H9 (cell line): ENCODE measurements at places on chromosomes 3 and 15.
A peak's percentile ranks its signal among the peaks of the same experiment; 100 is the strongest.

- DNase-seq: no peak
Measured at GRCh38 chr3:124962403-124962940, 27.9 kb upstream of the MUC13 start.

- no peak for DNase-seq
Measured at GRCh38 chr3:139897759-139898158, 37.2 kb upstream of the CLSTN2 start.

DNA sequence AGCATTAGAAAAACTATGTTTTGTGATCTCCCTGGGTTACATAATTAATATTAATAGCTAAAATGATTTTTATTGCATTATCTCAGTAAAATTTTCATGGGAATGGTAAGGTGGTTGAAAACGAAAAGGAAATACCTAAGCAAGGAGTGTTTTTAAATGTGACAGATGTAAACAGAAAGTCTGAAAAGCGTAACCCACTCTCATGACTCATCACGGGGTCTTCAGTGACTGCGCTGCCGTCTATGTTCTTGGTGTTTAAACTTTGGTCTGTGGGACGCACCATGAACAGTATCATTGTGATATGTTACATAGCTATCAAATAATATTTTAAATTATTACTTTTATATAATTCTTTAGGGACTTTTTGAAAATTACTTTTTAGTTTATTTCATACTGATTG is 19.8 kb downstream of the LRCH3 start:
- DNase-seq: no peak

DNA sequence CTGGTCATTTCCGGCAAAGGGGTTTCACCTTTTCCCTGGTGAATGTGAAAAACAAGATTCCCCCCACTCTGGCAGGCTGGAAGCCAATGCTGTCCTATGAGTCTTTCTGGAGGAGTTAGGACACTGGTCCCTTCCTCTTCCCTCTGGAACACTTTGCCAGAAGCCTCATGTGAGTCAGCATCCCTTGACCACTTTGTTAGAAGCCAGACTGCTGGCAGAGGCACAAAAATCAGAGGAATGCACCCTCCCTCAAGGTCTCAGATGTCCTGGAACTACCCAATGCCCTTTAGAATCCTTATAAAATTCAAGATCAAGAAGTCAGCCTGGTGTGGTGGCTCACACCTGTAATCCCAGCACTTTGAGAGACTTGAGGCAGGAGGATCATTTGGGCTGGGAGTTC is 26.6 kb downstream of the ITGB5 start:
- no peak for DNase-seq

DNA sequence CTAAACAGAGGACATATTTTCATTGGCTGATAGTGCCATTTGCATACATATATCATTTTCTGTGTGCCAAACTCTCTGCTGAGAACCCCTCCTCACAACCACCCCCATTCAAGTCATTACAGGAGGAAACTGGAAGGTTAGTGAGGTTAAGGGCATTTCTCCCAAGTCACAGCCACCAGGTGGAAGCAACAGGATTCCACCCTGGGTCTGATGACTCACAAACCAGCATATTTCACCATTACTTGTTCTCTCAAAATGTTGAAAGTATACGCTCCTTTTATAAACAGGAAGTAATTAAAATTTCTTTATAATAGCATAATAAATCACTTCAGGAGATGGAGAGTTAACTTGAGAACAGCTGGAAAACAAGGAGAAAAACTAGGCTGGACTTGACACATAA is 398.6 kb upstream of the WNT5A start:
- no peak for DNase-seq

DNA sequence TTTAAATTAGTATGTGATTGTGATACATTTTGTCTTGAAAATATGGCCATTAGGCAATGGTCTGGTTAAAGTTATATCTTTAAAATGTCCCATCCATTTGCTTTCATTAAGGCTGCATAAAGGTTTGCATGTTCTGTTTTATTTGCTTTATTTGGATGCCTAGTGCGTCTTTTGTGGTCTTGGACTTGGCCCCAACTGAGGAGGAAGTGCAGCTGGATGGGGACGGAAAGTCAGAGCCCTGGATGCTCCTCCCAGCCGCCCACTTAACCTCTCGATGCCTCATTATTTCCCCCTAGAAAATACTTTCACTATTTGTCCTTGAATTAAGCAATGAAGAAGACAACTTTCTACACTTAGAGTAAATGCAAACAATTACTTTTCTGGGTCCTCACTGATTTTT is 898.2 kb downstream of the MCTP2 start:
- no peak for DNase-seq

- DNase-seq: no peak
Measured at GRCh38 chr3:117218641-117219048, 509.1 kb downstream of the TUSC7 start.

DNA sequence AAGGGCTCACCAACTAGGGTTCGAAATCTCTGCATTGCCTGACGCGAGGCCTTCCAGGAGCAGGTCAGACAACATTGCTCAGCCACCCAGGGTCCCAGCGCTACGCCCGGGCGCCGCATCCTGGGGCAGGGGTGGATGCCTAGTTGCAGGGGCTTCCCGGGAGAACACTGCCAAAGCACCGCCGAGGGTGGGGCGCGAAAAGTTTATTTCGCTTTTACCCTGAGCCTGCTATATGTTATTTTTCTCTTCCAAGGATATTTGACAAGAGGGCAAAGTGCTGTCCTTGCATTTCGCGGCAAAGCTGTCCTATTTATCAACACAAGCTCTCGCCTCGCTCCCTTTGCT is 549 bp upstream of the SOX14 start:
- DNase-seq: peak; percentile 49

- no peak for DNase-seq
Measured at GRCh38 chr15:42819786-42820185, 82.9 kb upstream of the CDAN1 start.

DNA sequence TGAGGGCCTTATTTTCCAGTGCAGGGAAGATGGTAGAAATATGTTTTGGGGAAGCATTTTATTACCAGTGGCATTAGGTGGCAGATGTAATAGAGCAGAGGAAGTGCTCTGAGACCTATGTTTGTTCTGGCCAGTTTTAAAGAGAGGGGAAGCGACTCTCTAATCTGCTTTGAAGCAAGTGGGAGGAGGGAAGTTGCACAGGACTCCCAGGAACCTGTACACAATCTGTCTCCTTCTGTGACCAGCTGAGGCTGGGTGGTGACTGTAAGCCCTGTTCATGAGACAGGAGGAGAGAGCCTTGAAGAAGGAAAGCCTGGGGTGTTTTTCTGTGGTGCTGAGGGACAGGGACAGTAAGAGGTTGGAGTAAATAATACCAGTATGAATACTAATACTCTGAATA is 60.5 kb downstream of the LPP start:
- DNase-seq: no peak

- DNase-seq: no peak
Measured at GRCh38 chr3:146277953-146278631, 27.2 kb upstream of the PLSCR4 start.

DNA sequence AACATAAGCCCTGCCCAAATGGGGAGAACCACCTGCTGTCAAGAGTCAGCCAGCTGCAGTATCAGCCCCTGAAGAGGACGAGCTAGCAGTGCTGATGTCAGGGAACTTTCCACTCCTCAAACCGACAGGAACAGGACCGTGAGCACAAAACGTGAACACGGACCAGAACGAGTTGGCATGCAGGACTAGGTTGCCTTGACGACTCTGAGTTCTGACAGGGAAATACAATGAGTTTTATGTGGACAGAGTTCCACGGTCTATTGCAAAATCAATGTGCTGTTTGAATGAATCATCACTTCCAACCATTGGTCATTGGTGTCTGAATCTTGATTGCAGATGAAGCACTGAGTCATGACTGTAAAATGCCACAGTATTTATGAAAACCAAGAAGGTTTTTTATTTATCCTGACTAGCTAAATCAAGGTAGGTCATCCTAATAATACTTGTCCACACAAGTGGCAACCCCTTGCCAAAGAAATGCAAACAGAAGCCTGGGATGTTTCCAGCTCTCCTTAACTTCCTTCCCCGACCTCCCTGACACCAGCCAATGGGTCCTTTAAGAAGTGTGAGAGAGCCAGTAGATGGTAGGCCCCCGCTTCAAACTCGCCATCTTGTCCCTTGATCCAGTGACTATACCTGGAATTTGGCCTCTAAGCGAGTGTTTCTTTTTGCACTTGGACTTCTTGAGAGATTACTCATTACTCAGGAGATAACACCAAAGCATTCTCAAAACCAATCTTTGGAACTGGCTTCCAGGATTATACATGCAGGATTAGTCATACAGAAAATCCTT is 119.6 kb downstream of the ASB7 start:
- peak; percentile 9 for DNase-seq

DNA sequence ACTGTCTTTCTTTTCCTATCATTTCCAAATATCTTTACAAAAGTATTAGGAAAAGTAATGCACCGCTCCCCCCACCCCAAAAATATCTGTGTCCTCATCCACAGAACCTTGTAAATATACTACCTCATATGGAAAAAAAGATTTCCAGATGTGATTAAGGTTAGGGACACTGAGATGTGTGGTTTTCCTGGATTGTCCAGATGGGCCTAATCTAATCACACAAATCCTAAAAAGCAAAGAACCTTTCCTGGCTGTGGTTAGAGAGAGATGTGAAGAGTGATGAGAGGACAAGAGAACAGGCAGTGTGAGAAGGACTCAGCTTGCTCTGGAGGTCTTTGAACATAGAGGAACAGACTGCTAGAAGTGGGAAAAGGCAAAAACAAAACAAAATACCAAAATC is 77.7 kb downstream of the ROBO1 start:
- no peak for DNase-seq

- no peak for DNase-seq
Measured at GRCh38 chr15:80978685-80979329, 10.8 kb downstream of the MESD start.

- no peak for DNase-seq
Measured at GRCh38 chr3:22121068-22121701, 370.2 kb upstream of the ZNF385D start.

DNA sequence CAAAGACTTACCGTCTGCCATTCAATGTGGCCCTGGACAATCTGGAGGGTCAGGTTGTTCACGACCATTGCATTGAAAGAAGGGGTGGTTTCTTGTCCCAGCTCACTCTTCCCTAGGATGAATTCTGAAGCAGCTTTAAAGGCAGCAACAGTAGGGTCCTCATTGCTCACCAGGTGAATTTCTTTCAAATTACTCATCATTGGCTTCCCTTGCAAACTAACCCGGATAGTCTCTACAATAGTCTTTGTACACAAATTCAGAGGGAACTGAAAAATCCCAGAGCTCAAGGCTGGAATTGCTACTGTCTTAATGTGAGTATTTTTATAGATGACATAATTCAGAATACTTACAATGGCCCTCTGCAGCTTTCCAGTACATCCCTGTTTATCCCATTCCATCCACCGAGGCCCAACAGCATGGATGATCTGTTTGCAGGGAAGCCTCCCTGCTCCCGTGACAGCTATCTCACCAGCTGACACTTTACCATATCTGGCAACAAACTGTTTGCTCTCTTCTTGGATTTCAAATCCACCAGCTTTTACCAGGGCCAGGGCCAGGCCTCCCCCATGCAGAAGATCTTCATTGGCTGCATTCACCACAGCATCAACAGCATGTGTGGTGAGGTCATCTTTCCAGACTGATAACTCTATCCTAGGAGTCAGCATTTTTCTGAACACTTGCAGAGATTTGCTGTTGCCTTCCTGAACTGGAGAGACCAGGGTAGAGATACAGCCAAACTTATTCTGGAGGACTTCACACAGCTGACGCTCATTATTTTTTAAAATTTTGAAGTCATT is 8.6 kb downstream of the PARP9 start:
- no peak for DNase-seq

- DNase-seq: no peak
Measured at GRCh38 chr3:103672346-103672745, 1237.5 kb downstream of the ZPLD1 start.

GRCh38 chr3:34878488-34878887 is 760.8 kb upstream of the ARPP21 start:
- no peak for DNase-seq

DNA sequence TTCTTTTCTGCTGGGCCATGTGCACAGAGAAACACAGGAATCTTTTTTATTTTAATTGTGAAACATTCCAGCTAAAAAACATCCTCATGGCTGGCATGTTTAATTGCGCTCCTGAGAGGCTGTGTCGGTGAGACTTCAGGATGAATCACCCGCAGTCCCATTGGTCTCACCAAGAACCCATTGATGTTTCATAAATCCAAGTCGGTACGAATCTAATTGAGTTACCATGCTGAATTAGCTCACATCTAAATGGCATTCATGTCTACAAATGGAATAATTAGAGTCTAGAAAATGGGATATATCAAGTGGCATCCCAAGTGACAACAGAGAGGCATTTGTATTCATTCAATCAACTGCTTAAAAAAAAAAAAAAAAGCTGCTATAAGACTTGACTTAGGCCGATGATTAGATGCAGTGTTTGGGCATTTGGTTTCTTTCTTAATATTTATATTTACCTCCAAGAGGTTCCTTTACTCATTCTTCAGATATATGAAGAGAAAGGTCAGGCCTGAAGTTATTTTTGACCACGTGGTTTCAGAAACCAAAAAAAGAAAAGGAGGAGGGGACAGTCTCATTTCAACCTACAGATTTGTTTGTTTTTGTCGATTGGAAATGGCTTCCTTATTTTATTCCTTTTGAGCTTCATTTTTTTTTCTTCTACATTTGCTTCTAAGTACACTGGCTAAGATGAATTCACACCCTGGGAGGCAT is 79.1 kb upstream of the FOXB1 start:
- DNase-seq: no peak

- no peak for DNase-seq
Measured at GRCh38 chr3:117439812-117440211, 730.2 kb downstream of the TUSC7 start.
